NCI-H1105 treated with DMSO at 0.1 percent for 48 hours (cell line): ENCODE measurements at places on chromosomes 4 and X.

DNA sequence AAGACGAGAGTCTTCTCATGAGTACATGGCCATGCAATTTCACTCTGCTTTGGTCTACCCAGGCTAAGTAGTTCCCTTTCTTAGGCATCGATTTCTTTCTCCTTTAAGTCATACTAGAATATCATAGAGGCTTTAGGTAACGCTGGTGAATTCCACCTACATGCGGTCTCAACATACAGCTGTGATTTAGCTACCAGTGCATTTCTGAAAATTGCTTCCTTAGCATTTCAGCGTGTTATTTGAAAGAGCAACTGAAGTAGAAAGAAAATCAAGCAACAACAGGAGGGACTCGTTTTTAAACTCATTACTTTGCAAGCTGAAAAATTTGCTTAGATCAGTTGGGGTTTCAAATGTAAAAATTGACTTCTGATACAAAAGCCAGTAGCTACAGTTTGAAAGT is 48.1 kb upstream of the RASGEF1B start:
- no peak for DNase-seq

GRCh38 chrX:129678614-129679195 is 23.9 kb upstream of the APLN start:
- DNase-seq: no peak

GRCh38 chrX:97525981-97526380 is 642.3 kb downstream of the RPA4 start:
- DNase-seq: no peak

GRCh38 chrX:46918434-46918833 is 6.2 kb downstream of the JADE3 start:
- no peak for DNase-seq
